BJ (cell line): ENCODE measurements at places on chromosomes 12 and 14. TPM values are rescaled to one million over a fixed set of nuclear protein-coding genes. Genes with fewer than 3 reads are reported as not detected.

AQP6 gene
- not detected in 2 replicates for polyA plus RNA-seq

GRCh38 chr12:105855361-105856047 lies 283.2 kb downstream of the NUAK1 start:
- no peak for DNase-seq

SERPINA12 gene
- not detected in 2 replicates for polyA plus RNA-seq

NUAK1 gene
- polyA plus RNA-seq: 37.0 and 40.0 TPM in 2 replicates

GRCh38 chr12:98351784-98352183 lies 163.6 kb upstream of the TMPO start:
- DNase-seq: no peak

ZNF641 gene
- 7.5 and 7.6 TPM in 2 replicates for polyA plus RNA-seq

DNA sequence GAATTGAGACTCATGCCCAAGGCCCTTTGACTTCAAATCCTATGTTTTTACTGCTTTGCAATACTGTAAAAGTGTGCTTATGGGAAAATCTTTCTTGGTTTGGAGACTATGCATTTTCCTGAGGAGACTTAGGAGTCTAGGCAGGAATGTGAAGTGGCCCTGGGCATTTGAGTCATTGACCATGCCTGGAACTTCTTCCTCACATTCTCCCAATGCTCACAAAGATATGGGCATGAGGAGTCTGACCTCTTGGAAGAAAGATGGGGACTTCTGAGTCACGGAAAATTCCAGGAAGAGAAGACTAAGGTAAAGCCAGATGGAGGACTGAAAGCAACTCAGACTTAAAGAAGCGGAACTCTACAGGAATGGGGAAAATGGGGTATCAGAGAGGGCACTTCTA lies 38.2 kb upstream of the ZNF641 start:
- DNase-seq: peak; percentile 27

- no peak for DNase-seq
Observed at GRCh38 chr12:123399255-123399617, 15.3 kb downstream of the KMT5A start.

DNA sequence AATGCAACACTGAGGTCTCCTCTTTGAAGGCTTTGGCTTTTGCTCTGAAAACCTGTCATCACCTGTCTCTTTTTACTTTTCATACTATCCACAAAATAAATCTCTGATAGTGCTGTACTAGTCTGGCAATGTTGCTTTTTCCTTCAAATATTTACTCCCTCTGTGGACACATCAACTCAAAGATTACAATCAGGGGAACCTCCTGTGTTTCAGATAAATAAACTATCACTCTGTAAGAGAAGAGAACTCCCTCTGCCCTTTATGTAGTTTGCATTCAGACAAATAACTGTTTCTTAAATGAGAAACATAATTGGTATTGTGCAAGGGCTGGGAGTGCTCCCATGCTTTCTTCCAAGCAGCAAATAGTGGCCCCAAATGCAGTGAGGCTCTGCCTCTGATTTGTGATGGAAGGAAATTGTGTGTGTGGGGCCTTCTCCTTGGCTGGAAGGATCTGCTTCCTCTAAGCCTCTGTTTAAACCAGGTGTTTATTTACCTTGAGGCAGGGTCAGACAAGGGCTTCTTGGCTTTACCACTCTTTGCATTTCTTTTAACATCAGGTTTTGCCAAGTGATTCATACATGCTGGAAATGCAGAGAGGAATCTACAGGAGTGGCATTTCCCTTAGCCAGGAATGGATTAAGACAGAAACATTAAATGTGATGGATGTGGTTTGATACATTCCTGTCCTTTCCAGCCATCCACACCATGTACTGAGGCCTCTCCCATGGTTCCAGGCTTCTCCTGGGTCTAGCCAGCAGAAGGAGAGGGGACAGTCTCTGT lies 69.0 kb downstream of the AKAP6 start:
- DNase-seq: peak; percentile 40

GRCh38 chr14:103116636-103117035 lies 6.6 kb upstream of the TNFAIP2 start:
- no peak for DNase-seq

BCL2L14 gene
- not detected in 2 replicates for polyA plus RNA-seq

- DNase-seq: no peak
Observed at GRCh38 chr14:22976620-22977433, 5.5 kb downstream of the AJUBA start.

DNA sequence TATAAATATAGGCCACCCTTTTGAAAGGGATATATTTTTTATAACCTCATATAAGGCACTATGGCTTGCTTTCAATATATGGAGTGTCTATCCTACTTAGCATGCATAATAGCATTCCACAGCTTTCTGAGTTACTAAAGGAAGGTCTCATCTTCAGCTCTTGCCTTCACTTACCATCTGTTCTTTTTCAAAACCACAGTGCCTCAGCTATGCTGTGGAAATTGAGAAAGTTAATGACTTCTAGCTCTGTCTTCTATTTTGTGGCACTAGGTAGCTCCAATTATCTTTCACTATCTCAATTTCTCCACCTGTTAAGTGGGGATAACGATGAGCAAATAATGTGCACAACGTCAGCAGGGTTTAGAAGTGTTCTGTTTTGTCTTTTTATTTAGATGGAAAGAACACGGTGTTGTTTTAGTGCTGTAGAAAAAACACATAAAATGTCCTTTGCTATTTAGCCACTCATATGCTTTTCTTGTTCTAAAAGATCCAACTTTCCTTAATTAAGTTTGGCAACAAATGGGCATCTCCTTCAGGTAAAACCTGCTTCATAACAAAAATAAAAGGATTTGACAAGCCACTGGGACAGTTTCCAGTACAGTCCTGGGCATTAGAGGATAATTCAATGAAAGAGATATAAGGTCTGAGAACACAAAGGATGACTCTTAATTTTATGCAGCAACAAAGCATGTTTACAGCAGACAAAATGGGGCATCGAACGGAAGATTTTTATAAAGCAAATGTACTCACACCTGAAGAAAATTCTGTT lies 462.0 kb upstream of the SYT1 start:
- no peak for DNase-seq
